ENCODE measurements at places on chromosomes 2 and 18. TPM values are rescaled to one million over a fixed set of nuclear protein-coding genes. Genes with fewer than 3 reads are reported as not detected.

DNA sequence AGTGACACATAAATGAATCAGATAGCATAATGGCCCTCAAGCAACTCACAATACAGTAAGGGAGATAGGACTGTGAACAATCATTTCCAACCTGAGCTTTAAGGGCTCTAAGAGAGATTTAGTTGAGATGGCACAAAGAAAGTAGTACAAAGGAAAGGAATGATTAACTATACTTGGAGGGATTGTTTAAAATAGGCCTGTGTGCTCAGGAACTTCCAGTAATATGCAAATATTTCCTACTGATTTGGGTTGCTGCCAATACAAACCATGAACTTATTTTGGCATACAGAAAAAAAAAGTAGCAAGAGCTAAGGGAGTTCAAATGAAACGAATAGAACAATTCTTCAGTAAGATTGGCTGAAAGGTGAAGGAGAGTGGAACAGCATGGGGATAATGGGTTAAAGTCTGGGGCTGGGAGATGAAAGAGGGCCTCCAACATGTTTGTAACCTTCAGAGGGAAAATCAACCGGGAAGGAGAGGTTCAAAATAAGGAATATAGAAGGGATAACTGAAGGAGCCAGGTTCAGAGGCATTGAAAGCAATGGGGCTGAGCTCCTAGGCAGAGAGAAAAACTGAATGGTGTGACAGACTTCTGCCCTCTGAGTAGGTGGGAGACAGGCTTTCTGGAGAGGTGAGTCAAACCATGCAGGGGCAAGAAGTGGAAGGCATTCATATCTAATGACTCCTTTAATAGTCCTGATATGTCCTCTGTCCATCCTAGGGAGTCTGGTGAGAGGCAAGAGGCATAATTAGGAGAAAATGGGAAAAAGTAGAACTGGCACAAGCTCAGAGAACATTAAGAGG, 83.5 kb downstream of the DNAH7 start:
- DNase-seq: no peak

- DNase-seq: peak; percentile 40
Observed at GRCh38 chr18:49335677-49336076, 124.8 kb downstream of the DYM start.

DNA sequence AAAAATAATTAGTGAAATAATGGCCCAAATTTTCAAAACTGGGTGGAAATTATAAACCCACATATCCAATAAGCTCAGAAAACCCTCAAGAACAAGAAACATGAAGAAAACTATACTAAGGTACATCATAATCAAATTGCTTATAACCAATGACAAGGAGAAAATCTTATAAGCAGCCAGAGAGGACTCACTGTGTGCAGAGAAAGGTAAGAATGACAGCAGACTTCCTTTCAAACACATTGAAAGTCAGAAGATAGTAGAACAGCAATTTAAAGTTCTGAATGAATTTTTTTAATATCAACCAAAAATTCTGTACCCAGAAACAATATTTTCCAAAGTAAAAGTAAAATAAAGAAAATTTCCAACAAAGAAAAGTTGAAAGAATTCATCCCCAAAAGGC, 197.7 kb upstream of the RAB12 start:
- DNase-seq: no peak

DNA sequence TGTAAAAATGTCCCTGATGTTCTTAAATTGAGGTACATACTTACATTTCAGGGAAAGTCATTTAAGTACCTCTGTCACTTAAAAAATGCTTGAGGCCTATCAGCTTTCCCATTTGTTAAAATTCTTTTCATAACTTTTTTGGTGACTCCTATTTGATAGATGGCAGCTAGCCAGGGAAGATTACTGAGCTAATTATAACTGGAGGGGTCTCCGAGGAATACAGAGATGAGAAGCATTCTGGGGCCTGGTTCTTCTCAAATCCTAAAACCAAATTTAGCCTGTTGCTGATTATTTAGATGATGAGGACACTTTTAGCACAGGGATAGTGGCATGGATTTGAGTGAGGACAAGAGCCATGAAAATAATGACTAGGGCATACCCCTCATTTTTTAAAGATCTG, 4.8 kb downstream of the UGP2 start:
- no peak for DNase-seq

DNA sequence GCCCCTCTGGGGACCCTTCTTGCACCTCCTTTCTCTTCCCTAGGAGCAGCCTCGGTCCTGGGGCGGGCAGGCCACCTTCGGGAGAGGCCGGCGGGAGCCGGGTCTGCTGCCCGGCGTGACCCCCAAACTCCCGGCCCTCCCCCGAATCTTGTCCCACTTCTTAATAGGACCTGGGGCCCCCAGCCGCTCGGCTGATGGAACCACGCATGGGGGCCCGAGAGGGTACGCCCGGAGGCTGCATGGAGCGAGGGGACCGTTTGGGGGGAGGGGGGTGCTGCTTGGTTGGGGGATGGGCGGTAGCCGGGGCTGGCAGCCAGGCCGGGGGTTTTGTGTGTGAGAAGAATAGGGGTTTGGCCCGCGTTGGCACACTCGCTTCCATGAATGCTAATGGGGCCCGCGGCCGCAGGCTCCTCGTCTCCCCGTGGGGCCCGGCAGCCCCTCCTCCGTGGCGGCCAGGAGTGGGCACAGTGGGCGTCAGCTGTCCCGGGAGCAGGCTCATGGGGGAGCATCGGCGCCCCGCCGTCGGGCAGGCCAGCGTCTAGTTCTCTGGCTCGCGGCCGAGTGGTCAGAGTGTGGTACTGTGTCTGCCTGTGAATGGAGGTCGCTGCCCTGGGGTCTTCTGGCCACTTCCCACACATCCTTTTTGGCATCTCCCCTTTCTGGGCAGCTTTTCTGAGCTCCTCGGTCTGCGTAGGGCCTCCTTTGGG, 1.0 kb downstream of the GAREM2 start:
- peak; percentile 56 for DNase-seq

- no peak for DNase-seq
Observed at GRCh38 chr2:8571792-8572499, 109.9 kb upstream of the ID2 start.

DNA sequence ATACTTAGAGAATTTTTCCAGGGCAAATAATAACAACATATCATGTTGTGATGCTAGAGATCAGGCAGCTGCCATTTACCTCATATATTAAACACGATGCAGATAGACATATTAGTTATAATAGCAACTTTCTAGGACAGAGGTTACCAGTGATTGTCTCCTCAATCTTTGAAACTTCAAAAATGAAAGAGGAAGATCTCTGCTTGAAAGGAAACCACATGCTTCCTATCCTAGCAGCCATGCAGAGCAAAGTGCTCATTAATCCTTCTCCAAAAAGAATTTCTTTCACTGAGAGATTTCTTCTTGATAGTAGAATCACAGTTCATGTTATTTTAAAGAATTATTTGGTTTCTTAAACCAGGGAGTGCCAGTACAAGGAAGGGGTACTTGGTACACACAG, 317.2 kb downstream of the CPS1 start:
- DNase-seq: no peak

DNA sequence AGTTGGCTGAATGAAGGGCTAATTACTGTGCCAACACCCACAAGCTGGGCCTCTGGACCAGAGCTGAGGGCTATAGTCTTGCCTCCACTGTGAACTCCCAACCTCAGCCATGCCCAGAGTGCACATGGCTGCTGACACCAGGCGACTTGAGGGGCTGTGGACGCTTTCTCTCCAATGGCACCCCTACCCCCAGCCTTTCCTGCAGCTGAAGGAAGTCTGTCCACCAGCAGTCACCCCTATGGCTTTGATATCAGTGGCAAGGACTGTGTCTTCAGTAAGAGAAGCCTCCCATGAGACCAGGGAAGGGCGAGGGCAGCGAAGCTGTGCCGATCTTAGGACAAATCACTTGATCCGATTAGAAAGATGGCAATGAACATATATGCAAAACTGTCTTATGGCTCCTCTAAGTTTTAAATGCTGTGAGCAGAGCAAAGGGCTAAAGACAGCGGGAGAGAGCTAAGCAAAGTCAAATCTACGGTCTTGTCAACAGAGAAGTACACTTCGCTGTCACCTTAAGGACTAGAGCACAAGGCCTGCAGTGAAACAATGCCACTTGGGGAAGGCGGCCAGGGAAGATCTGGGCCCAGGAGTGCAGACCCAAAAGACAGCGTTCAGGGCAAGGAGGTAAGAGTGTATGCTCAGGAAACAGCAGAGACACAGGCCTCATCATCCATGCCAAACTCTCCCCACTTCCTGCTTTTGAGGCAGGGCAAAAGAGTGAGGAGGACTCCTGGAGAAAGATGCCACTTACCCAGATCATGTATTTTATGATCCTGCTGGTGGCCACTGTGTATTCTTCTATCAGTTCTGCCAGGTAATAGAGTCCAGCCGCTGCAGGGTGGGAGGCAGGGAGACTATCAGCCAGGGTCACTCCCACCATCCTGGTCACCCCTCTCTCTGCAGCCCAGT, 1.5 kb downstream of the TEX261 start:
- DNase-seq: no peak

GRCh38 chr2:125397535-125398251, 1258.3 kb upstream of the GYPC start:
- DNase-seq: no peak

- DNase-seq: no peak
Observed at GRCh38 chr2:109105113-109105512, 23.9 kb upstream of the SH3RF3 start.

GRCh38 chr18:57431002-57431382, 4.2 kb upstream of the ONECUT2 start:
- DNase-seq: peak; percentile 30

DNA sequence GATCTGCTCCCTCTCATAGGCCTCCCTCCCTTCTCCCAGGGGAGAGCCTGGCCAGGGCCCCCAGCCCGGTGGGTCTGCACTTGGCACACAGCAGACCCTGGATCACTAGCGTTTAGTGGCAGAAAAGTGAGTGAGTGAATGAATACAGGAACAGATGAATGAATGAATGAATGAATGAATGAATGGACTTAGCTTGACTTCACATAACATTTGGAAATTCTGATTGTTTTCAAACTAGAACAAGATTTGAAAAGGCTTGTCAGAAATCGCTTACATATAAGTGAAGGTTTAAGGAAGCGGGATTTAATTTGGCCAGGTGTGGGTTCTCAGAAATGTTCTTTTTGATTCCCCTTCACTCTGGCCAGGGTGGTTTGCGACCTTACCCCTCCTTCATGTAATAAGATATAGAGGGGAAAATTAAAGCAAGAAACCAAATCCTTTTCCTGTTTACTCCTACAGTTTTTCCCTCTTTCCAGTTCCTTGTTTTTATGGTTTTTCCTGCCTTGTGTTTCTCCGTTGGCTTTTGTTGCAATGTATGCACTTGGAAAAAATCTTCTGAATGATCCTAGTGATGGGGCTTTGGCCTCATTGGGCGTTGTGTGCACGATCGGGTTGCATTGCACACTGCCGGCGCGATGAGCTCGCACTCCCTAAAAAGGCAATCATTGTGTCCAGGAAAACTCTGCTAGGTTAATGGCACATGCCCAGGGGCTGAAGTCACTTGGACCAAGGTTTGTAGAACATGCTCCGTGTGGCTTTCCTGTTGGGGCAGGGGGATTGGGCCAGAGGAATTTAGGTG, 16.4 kb downstream of the LRRFIP1 start:
- no peak for DNase-seq

- DNase-seq: peak; percentile 11
Observed at GRCh38 chr2:30511122-30512083, 64.4 kb downstream of the LCLAT1 start.

DNA sequence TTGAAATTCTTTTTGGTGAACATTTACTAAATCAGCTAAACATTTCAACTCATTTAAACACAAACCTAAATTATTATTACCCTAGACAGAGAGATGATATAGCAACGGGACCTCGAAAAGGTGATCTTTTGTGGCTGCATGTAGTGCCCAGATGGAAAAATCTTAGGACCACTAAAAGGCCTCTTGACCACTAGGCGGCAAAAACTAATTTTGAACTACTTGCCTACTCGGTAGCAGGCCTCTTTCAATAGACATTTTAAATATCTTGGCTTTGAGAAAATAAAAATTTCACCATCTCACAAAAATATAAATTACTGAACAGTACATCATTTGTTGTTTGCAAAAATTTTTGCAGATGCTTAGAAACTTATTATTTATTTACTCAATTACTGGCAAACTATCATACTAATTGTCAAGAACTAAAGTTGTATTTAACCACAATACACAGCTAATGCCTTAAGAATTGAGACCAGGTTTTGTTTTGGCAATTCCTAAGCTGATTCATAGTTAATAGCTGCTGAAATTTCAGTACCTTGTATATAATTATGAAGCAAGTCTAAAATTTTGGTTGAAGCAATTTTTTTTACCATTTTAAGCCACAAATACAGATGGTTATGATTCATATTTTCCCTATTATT, 9.4 kb downstream of the COL3A1 start:
- DNase-seq: peak; percentile 72

GRCh38 chr2:710867-711665, 33.9 kb upstream of the TMEM18 start:
- no peak for DNase-seq

GRCh38 chr2:88606371-88607030, 20.8 kb downstream of the EIF2AK3 start:
- DNase-seq: no peak

GRCh38 chr18:67549946-67550345, 33.4 kb upstream of the DSEL start:
- no peak for DNase-seq

GRCh38 chr2:227370092-227370491, 9.0 kb downstream of the TM4SF20 start:
- DNase-seq: no peak

GRCh38 chr2:144430722-144431391, 89.1 kb downstream of the ZEB2 start:
- DNase-seq: no peak

DNA sequence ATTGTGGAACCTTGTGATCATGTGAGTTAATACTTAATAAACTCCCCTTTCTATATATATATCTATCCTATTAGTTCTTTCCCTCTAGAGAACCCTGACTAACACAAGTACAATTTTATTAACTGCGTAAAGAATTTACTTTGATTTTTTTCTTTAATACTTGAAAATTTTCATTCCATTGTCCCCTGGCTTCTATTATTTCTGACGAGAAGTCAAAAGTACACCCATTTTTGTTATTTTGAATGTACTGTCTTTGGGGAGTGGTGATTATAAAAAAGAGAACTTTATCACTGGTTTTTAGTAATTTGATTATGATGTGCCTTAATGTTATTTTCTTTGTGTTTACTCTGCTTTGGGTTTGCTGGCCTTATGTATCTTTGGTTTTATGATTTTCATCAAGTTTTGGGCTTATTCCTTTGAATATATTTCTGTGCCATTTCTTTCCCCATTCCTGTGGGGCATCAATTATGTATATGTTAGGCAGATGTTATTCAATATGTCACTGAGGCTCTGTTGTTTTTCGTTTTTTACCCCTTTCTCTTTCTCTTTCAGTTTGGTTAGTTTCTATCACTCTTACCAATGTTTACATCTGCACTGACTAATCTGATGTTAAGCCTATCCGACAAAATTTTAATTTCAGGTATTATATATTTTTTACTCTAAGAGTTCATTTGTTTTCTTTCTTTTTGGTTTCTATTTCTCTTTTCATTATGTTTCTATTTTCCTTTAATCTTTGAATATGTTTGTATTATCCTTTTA, 271.4 kb downstream of the CAMKMT start:
- no peak for DNase-seq

GREB1 gene
- 12.2 TPM for polyA plus RNA-seq

TACR1 gene
- 3.6 TPM for polyA plus RNA-seq

LYPD1 gene
- 1.7 TPM for polyA plus RNA-seq

ANKRD53 gene
- polyA plus RNA-seq: 0.32 TPM

PASK gene
- polyA plus RNA-seq: 12.5 TPM

UGT1A3 gene
- not detected for polyA plus RNA-seq

TNFAIP6 gene
- polyA plus RNA-seq: 6.7 TPM

DSG1 gene
- not detected for polyA plus RNA-seq

PLB1 gene
- not detected for polyA plus RNA-seq

NAT8 gene
- not detected for polyA plus RNA-seq

MEP1B gene
- polyA plus RNA-seq: not detected

Data from GM23338 (cell line).